ENCODE measurements at places on chromosomes 1 and 21.

- DNase-seq: peak; percentile 65
Observed at GRCh38 chr1:202807451-202807925, 733 bp downstream of the KDM5B start.

DNA sequence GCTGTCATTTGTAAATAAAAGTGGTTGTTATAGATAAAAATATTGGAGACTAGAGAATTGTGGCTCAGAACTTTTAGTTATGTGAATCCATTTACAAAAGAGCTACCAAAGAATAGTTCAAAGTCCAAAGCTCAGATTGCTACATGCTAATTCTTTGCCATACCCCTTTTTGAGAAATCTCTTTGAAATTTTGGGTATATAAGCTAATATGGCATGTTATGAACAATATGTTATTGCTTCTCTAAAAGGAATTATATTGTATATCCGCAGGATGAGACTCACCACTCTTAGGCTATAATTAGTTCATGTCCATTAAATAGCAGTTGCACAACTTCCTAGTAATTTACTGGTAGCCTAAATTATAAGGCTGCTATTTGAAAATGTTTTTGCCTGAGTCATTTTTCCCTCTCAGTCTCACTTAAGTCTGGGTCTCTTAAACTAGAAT is 178.0 kb downstream of the ZNF281 start:
- no peak for DNase-seq

- DNase-seq: no peak
Observed at GRCh38 chr21:45764792-45765191, 121.3 kb downstream of the PCBP3 start.

DNA sequence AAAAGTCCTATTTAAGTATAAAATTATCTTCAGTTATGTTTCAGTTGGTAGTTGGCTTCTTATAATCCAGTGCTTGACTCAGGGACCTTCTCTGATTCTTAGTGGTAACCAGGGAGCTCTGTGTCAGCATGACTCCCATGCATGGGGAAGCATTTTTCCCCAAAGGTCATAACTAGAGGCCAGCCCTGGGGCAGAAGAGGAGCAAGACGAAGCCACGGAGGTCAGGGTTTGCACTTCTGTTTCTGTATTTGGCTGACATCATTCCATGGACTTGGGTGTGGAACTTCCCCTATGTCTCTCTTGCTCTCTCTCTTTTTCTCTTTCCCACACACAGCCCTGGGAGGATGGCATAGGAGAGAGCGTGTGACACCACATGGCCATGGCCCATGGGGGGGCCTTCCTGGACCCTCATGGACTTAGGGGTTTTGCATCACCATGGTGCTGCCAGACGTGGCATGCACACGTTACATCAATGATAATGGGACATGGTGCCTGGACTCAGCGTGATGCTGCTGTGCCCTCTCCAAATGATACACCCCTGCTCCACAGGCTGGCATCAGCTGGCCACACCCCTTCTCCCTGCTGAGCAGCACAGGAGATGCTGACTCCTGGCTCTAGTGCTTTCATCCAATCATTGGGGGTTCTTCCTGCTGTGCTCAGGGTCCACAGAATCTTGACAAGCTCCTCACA is 260.5 kb downstream of the KCNJ6 start:
- DNase-seq: no peak

DNA sequence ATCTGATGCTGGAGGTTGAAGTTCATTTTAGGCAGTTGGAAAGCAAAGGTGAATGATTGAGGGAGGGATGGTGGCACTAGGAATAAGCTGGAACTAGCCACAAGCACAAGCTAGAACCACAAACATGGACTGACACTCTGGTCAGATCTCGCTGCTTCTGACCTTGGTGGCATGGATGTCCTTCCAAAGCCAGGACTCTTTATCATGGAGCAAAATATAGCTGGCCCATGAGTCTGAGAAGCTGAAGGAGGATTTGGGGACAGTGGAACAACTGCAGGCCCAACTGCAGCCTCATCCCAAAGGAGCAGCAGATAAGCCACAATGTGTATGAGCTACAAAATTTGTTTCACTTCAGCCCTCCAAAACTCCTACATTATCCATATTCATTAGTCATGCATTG is 35.5 kb downstream of the SRSF11 start:
- no peak for DNase-seq

All from frontal cortex (tissue), 4 donors.